Stimulated activated naive CD4-positive, alpha-beta T cell treated with Interleukin-2 at 50 U/mL for 16 hours (primary cell): ENCODE measurements at places on chromosomes 5 and 9.

DNA sequence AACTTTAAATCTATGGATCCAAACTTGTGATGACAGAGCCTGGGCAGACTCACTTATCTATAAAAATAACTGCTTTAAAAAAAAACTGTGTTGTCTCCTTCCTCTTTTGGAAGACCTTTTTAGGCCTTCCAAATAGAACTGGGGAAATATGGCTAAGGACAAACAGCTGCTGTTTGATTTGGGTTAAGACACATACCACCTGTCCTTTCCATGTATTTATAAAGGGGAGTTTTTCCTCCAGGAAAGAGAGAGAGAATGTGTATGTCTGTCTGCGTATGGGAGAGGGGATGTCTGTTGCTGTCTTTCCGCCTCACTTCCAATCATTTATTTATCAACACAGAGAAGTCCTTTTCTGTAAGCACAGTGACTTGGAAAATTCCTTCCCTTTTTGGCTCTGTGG, 2.8 kb downstream of the ARHGEF37 start:
- DNase-seq = no peak

GRCh38 chr5:82808960-82809359, 268.2 kb downstream of the TMEM167A start:
- DNase-seq = no peak

GRCh38 chr9:107404161-107404560, 85.4 kb downstream of the KLF4 start:
- DNase-seq = no peak

DNA sequence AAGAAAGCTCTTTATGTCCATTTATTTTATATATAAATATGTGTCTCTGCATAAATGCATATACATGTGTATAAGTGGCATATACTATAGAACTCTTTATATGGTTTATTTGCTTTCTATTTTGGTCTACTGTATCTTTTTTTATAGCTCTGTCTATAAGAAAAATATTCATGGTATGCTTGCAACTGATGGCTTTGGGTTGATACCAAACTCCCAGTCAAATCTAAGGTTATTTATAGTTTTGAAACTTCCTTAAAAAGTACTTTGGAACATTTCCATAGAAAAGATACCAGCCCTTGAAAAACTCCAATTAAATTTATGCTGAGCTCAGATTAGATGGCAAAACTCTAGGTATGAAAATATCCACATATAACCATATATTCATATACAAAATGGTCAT, 120.0 kb upstream of the KLF9 start:
- DNase-seq = no peak
